ENCODE measurements at places on chromosomes 11 and 22. TPM values are rescaled to one million over a fixed set of nuclear protein-coding genes. Genes with fewer than 3 reads are reported as not detected.

Gene GLYATL2
- total RNA-seq = 0.10 TPM

Gene METTL15
- 12.1 TPM for total RNA-seq

Gene ARHGAP32
- 8.1 TPM for total RNA-seq

Gene OR5B21
- not detected for total RNA-seq

Gene PPARA
- total RNA-seq = 4.3 TPM

Gene FOLH1
- 0.40 TPM for total RNA-seq
